ENCODE measurements at places on chromosomes 7 and 10.

DNA sequence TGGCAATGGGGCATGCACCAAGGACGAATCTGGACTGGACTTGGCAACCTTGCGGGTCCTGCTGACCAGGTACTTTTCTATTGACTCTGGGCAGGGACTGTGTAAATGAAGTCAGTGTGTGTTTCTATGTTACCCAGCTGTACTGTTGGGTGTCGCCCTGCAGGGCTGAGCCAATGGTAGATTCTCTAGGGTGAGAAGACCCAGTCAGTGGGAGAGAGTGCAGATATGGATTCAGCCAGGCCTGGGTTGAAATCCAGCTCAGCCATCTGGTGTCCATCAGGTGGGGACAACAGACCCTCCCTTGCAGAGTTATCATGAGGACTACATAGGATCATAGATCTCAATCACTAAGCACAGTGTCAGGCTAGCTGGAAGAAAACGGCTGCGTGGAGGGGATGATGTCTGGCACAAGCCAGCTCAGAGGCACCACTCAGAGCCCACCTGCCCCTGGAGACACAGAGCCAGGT is 4.9 kb upstream of the PPIF start:
- DNase-seq: no peak

DNA sequence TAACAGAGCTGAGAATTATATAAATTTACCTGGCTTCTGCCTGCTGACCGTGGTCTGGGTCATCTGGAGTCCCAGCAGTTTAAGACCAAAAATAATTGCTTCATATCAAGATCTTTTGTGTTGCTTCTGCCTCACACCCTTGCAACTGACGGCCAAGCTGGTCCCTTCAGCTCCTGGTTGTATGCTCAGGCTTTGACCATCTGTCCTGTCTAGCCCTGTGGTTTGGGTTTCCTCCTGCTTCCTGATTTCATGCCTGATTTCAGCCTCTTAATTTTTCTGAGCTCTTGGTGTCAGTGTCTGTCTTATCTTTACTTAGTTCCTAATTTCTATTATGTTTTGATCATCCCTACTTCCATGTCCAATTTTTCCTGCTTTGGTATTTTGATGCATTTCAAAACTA is 87.9 kb upstream of the PLXDC2 start:
- no peak for DNase-seq

DNA sequence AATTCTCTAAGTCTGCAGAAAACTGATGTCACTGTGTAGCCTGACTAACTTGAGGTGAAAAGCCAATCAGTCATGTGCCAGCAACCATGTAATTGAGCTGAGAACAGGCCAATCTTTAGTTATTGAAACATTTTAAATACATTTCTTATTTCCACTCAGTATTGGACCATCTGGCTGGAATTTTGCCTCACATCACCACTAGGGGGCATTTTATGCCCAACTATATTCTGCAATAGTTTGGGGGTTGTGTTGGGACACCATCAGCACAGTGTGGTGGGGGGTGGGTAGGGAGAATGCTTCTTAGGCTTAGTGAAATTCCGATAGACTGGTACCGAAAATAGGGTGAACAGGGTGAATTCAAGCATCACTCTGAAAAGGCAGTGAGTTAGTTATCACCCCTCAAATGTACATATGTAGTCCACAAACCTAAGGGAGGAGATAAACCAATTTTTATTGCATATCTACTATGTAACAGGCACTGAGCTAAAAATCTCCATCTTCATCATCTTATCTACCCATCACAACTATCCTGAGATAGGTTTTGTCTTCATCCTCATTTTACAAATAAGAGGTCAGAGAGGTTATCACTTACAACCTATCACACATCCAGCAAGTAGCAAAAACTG is 17.8 kb downstream of the NPSR1 start:
- DNase-seq: peak; percentile 27

- no peak for DNase-seq
Measured at GRCh38 chr10:69512901-69513300, 60.3 kb downstream of the NEUROG3 start.

- DNase-seq: no peak
Measured at GRCh38 chr10:85651497-85651882, 715.1 kb downstream of the GRID1 start.

GRCh38 chr7:25181532-25181931 is 46.8 kb downstream of the NPVF start:
- no peak for DNase-seq

GRCh38 chr10:109743574-109743973 is 179.7 kb downstream of the XPNPEP1 start:
- no peak for DNase-seq

- DNase-seq: no peak
Measured at GRCh38 chr7:21916629-21917028, 29.1 kb downstream of the CDCA7L start.

GRCh38 chr10:130141460-130141859 is 5.3 kb downstream of the GLRX3 start:
- no peak for DNase-seq

GRCh38 chr7:45582136-45582749 is 8.1 kb downstream of the ADCY1 start:
- DNase-seq: no peak

DNA sequence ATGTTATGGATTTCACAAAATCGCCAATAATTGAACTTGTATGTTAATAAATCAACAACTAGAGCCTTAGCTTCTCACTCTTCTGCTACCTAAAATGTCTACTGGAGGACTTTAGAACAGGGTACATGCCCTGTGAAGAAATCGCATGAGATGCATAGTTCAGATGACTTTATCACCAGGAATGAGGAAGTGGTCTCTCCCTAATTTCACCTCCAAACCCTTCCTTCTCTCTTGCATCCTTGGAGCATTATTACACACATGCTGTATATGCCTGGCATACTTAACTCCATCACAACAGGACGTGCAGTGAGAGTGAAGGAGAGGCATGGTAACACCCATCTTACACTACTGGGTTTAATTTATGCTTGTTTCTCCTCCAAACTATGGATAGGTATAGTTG is 27.8 kb downstream of the RHEB start:
- DNase-seq: no peak

DNA sequence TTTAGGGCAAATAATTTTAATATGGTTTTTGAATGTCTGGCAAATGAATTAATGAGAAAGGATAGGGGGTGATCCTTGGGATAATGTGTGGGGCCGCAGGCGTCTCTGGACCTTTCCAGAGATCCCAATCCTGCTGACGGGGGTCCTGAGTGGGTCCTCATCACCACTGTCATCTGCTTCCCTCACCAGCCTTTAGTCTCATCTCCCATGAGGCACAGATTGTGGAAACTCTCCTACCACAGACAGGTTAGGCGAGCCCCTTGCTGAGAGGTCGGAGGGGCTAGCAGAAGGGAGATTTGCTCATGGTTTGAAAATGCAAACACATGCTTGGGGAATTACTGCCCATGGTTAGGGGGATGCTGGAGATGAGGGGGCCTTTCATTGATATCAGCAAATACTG is 484.6 kb downstream of the RPS24 start:
- no peak for DNase-seq

GRCh38 chr10:34010891-34011290 is 676.4 kb upstream of the NRP1 start:
- no peak for DNase-seq

GRCh38 chr10:5960070-5960972 is 17.0 kb downstream of the IL15RA start:
- DNase-seq: no peak

DNA sequence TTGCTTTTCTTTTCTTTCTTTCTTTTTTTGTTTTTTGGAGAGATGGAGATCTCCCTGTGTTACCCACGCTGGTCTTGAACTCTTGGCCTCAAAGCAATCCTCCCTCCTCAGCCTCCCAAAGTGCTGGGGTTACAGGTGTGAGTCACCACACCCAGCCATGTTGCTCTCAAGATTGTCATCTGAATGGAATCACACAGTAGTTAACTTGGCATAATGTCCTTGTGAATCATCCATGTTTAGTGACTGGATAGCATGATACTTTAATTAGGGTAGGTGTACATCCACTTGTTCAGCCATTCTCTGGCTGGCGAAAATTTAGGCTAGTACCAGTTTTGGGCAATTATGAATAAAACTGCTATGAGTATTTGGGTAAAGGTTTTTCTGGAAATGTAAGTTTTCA is 15.4 kb upstream of the GRB10 start:
- no peak for DNase-seq

DNA sequence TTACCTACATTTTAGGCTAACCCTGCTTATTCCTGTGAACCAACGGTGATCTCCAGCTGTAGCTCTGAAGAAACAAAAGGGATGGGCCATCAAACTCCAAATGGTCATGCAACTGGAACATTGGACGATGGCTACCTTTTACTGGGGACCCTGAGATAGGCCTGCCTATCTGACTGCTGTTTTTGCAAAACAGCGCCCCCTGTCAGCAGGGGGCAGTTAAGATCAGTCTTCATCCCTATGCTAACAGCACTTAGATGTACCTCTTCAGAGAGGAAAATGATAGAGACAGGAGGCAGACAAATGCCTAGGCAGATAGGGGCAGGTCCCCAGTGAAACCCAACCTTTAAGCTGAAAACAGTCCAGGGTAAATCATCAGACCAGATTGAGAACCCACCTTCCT is 1085.4 kb upstream of the SORCS1 start:
- no peak for DNase-seq

DNA sequence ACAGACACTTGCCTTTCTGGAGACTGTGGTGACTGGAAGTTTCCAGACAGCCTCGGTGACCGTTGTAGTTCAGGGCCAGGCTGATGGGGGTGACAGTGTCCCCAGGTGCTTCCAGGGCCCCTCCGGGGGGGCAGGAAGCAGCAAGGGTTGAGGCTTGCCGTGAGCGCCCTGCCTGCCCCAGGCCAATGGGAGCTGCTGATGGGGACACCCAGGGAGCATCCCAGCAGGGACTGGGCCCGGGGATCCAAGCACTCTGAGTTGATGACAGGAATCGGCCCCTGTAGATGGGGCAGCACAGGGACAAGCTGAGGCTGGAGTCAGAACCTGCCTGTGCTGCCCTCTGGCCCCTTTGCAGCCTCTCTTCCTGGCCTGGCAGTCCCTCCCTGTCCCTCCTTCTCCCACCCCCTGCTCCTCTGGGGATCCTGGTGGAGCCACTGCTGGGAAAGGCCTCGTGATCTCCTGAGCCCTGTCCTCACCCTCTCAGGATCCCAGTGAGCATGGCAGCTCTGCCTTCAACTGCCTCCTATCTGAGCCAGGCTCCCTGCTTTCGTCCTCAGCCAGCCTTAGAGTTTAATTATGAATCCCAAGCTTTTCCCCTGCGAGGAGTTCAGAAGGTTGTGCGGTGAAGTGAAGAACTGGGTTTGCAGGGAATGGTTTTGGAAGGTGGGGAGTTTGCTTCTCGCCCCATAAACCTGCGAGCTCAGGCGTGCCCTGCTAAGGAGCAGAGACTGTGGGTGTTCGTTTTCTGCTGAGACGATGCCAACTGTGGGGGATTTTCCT is 84.7 kb downstream of the ADCY1 start:
- DNase-seq: no peak

- DNase-seq: peak; percentile 94
Measured at GRCh38 chr7:1555813-1556543, at the start of gene TMEM184A. Gene TMEM184A, minus strand, starts transcription at chr7:1556205. Its CDS starts 721 bp downstream, at chr7:1555484.

DNA sequence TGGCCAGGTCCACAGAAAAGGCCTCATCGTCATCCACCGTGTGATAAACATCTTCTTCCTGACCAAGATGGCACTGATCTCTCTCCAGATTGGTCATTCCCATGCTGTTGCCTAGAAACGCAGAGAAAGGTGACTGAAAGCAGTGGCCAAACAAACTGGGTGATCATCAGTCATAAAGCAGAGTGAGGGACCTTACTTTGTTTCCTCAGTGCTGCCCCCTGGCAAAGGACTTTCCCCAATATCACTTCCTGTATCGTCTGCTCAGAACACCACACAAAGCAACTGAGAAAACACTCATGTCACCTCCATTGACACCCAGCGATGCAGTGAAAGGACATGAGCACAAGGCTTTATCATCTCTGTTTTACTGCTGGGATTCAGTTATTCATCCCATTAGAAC is 40.0 kb upstream of the TM9SF3 start:
- no peak for DNase-seq

DNA sequence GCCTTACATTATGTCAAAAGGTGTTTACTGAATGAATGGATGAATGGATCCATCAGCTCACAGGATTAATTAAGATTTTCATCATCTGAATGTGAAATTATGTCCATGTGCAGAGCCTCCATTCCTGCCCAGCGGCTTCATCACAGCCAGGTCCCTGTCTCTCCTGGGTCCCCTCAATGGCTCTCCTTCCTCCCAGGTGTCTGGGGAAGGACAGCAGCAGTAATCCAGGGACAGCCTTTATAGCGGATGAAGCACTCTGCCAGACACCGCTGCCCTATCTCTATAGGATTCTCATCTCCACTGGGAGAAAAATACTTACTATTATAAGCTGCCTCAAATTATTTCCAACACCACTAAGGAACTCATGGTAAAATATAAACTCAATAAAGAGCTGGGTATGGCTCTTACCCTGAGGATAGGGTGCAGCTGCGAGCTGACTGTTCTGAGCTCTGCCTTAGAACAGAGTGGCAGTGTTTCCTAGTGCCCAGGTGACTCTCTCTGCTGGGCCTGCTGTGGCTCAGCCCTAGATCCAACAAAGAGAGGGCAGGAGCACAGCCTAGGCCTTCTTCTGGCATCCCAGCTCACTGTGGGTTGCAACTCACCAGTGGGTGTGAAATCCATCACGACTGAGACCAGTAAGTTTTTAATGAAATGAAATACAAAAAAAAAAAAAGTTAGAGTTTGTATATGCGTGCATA is 38.3 kb downstream of the GPRIN2 start:
- no peak for DNase-seq

- no peak for DNase-seq
Measured at GRCh38 chr7:128916643-128916915, 6.1 kb upstream of the KCP start.

DNA sequence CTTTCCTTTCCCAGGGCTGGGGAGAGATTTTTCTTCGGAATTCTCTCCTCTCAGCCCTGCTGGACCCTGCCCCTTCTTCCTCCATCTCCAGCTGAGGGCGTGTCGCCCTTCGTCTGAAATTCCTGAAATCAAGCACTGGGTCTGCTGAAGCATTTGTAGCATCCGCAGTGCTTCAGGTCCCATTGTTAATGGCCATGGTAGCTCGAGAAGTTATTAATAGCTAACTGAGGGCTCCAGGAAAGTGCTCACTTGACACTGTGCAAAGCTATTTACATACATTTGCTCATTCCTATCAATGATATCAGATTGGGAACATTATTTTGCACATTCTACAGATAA is 515 bp downstream of the FAM149B1 start:
- DNase-seq: no peak

- DNase-seq: no peak
Measured at GRCh38 chr7:134042307-134042706, 84.8 kb upstream of the LRGUK start.

DNA sequence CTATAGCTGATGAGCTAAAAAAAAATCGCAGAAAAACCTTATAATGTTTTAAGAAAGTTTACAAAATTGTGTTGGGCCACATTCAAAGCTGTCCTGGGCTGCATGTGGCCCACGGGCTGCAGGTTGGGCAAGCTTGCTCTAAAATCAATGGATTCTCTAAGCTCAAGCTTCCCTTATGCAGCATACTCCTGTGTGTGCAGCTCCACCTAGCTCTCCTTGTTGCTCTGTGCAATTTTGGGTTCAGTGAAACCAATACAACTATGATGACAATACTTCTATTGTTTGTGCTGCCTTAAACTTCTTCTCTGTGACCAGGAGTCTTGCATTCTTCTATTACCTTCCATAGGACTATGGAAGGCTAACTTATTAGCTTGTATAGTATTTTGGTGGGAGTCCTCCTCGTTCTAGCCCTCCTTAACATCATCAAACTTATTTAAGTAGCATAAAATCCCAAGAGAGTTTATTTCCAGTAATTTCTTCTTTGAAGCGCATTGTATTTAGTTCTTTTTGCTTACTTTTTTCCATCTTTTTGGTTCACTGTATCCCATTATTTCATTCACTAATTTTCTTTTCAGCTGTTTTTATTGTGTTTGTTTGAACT is 170.9 kb upstream of the SMIM30 start:
- DNase-seq: peak; percentile 17

Data from NCI-H1092 treated with DMSO at 0.1 percent for 48 hours (cell line).